ENCODE measurements at places on chromosomes 1 and 21. TPM values are rescaled to one million over a fixed set of nuclear protein-coding genes. Genes with fewer than 3 reads are reported as not detected.

Gene PDZK1
- total RNA-seq, result 0.28 TPM

Gene ALG14
- total RNA-seq, result 1.8 TPM

Gene RAB25
- not detected for total RNA-seq

Gene GBP6
- total RNA-seq, result not detected

Gene RXRG
- total RNA-seq, result not detected

Gene ETV3L
- not detected for total RNA-seq

Gene NUP210L
- total RNA-seq, result under 0.01 TPM
